ENCODE measurements at places on chromosomes 13 and 19.

DNA sequence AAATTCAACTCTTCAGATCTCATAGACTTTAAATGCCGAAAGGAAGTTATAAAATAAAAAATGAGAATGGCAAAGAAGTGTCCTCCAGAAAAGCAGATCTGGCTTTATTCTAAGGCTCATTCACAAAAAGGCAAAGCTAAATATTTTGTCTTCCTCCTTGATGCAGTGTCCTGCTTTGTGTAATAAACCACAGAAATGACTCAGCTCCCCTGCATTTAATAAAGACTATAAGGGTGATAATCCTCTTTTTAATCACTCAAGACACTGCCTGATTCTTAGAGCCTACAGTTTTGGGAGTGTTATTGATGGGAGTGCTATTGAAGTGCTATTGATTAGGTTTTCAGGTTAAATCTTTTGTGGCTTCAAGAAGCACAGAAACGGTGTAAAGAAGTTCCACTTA is 482.0 kb downstream of the PCDH20 start:
- H3K27ac ChIP-seq: no peak overlapping the region
- DNase-seq: no peak
- H3K27me3 ChIP-seq: no peaks in the 10 kb centered on the region
- no peaks in the 10 kb centered on the region for H3K4me1 ChIP-seq
- no peak overlapping the region for H3K4me3 ChIP-seq

DNA sequence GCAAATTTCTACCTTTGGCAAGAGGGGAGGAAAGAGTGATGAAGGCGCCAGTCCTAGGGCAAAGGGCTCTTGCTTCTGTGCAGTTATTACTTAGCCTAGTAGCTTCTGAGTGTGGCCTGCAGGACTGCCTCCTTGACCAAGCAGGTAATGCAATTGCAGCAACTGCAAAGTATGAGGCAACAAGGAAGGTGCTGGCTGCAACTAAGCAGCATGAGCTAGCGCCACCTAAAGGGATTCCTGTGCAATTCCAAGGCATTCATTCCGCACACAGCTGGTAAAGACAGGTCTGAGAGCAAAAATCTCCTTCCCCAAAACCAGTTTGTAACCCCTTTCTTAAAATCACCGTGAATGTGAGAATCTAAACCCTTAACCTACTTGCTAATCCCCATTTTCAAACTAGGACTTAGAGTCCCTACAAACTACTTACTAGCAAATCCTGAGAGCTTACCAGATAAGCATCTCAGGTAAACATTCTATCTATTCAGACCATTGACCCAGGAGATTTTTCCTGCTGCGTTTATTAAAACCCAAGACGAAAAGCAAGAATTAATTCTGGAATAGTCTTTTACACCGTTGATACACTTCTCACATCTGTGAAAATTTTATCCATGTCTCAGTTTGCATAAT is 62.9 kb downstream of the DCT start:
- no peak overlapping the region for H3K4me3 ChIP-seq
- H3K27me3 ChIP-seq: no peaks in the 10 kb centered on the region
- H3K27ac ChIP-seq: no peak overlapping the region
- no peaks in the 10 kb centered on the region for H3K36me3 ChIP-seq
- peaks cover 2% of the 10 kb centered on the region for H3K4me1 ChIP-seq

DNA sequence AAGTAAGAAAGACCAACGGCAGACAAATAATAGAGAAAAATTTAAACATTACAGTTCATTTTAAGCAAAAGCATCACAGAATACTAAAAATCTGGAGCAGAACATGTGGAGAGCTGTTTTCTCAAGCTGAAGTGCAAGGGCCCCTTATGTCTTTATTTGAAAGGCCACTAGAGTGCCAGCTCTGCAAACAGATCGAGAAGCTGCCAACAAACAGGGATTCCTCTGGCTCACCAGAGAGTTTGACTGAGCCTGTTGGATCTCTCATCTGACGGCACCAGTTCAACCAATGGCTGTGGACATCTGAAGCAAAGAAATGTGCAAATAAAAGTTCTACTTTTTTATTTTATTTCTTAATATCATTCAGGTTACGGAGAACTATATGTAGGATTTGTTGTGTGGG is 119.7 kb downstream of the COL4A2 start:
- H3K27me3 ChIP-seq: peaks cover 39% of the 10 kb centered on the region
- peaks cover 7% of the 10 kb centered on the region for H3K4me1 ChIP-seq
- H3K36me3 ChIP-seq: no peaks in the 10 kb centered on the region
- no peak for DNase-seq

GRCh38 chr19:28305513-28305912 is 907.4 kb downstream of the UQCRFS1 start:
- H3K27me3 ChIP-seq: no peaks in the 10 kb centered on the region
- no peaks in the 10 kb centered on the region for H3K36me3 ChIP-seq
- no peaks in the 10 kb centered on the region for H3K4me1 ChIP-seq
- no peak for DNase-seq
- no peak overlapping the region for H3K4me3 ChIP-seq
- no peak overlapping the region for H3K27ac ChIP-seq

- DNase-seq: no peak
- no peak overlapping the region for H3K4me3 ChIP-seq
- H3K27me3 ChIP-seq: no peaks in the 10 kb centered on the region
- no peaks in the 10 kb centered on the region for H3K36me3 ChIP-seq
These were observed 577.9 kb downstream of the LMO7 start for GRCh38 chr13:76214001-76214400.
